ENCODE measurements at places on chromosomes 3 and 15.
A peak's percentile ranks its signal among the peaks of the same experiment; 100 is the strongest.

DNA sequence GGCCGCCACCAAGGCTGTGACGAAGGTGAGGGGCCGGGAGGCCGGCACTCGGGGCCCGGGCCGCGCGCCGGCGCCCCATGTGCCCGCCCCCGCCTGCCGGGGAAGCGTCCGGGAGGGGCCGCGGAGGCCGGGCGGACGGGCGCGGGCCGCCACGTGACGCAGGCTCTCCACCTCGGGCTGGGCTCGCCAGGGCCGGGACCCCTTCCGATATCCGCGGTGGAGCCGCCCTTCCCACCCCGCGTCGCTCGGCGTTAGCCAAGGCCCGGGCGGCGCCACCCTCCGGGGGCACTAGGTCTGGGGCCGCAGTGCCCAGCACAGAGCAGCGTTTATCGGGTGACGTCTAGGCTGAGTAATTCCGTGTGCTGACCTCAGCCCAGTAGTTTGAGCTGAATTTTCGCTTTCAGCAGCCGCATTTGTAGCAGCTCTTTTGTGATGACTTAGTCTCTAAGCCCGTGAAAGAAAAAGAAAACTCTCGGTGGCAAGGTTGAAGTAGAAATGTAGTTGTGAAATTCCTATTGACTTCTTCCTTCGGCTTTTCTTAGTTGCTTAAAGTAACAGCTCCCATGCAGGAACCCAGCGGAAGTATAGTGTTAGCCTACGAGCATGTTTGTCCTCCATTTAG is 885 bp downstream of the CDV3 start:
- no peak for DNase-seq

DNA sequence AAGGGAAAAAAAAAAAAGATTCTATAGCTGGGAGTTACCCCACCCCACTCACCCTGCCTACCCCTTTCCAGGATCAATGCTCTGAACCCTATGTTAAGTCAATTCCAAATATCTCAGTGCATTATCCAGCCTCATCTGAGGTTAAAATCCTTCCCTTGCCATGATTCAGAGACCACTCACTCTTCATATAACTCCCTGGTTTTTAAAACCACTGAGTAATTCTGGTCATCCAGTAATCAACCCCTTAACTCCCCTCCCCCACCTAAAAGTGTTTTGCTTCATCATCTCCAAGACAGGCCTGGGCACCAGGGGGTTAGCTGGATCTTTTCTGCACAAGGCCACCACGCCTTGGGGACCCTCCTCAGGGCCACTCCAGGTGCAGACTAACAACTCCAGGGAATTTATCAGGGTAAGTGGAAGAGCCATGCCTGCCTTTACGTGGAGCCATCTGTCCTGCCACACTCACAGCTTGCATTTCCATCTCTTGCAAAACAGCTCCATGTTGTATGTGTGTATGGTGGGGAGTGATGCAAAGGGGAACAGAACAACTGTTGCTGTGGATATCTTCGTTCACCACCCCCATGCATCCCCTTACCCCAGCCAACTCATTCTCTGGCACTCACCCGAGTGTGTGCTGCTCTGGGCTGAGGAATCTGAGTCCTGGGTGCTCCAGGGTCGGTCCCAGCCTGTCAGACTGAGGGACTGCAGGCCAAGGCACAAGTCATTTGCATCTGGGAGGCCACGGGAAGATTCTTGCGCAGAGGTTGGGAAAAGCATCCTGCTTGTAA is 30.7 kb upstream of the RPS17 start:
- no peak for DNase-seq

DNA sequence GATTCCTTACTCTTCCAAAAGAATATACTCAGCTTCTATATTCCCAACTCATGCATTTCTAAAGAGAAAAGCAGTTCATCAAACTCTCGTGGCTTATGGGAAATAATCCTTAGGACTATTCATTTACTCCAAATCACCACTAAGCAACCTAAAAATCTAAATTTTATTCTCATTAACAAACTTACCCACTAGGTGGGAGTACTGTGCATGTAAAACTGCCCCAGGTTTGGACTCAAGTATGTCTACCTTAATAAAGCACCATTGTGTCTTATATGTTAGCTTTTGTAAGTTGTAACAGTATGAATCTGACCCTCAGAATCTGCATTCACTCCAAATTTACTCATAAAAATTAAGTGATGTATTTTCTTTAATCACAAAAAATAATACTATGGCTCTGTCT is 25.3 kb downstream of the RAD18 start:
- DNase-seq = no peak

DNA sequence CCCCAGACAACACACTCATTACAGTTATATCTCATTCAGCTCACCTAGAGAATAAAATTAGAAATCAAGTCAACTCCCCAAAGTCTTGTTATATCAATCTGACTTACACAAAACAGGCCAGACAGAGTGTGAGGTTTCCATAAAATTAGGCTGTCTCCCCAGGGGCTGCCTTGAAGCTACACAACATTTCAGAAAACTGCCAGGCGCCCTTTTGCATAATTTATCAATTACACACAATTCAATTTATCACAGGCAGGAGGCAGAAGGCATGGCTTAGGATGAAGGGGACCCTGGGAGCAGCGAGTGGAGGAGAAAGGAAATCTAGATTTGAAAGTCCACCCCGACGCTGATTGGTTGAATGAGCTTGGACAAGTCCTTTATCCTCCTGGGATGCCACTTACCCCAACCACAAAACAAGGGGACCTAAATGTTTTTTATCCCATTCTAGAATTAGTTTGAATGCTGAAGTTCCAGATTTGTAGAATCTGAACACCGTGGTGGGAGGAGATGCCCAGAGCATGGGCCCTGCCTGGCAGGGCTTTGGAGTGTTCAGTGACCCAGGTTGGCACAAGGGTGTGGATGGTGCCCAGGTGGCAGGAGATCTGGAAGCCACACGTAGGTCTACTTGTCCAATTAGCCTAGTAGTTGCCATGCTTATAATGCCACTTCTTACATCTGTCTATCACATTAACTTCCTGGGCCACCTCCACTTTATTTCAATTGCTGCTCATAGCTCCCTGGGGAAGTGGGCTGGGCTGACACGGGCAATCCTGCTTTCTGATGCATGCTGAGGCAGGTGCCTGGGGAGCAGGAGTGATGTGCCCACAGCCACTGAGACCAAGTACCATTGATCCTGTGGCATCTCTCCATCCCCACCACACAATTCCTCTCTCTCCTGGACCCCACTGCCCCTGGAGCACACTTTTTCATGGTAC is 119.8 kb upstream of the TLE3 start:
- no peak for DNase-seq

- no peak for DNase-seq
Measured at GRCh38 chr15:58387130-58387529, 44.7 kb upstream of the LIPC start.

GRCh38 chr3:172154768-172155664 is 115.6 kb downstream of the FNDC3B start:
- DNase-seq = no peak

GRCh38 chr15:52652286-52652685 is 26.9 kb downstream of the ATOSA start:
- no peak for DNase-seq

DNA sequence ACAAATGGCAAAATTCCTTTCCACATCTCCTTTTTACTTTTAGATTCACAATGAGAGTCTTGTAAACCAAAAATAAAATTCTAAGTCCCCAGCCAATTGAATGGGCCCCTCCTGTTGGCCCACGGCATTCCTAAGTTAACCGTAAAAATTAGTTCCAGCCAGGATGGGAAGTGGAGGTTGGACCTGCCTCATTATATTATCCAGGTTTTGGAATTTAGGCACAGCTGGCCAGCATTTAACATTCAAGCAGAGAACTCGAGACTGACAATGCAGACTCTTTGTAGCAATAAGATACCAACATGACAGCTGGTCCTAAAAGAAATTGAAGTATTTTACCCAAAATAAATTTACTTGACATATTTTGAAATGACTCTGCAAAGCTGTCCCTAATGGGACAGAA is 321.0 kb upstream of the NAALADL2 start:
- no peak for DNase-seq

- DNase-seq = peak; percentile 22
Measured at GRCh38 chr3:112813723-112814171, 32.9 kb downstream of the CD200R1L start.

- no peak for DNase-seq
Measured at GRCh38 chr3:37096975-37097374, 77.4 kb downstream of the LRRFIP2 start.

DNA sequence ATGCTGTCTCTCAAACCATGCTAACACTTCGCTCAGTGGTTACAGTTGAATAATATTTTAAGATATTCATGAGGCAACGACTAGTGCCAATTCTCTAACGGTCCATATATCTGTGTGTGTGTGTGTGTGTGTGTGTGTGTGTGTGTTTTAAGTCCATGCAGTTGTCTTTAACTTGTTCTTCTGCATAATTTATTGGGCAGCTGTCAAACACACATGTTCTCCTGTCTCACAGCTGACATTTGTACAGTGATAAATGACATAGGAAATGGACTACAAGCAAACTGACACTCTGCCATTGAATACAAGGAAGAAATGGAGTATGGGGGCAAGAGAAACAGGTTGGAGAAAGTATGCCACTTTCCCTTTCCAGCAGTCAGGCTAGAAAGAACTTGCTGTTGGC is 172.0 kb downstream of the PDZRN3 start:
- DNase-seq = no peak

- DNase-seq = no peak
Measured at GRCh38 chr3:148648685-148649352, 48.9 kb upstream of the AGTR1 start.

- DNase-seq = no peak
Measured at GRCh38 chr3:141578202-141578973, 91.6 kb downstream of the RASA2 start.

DNA sequence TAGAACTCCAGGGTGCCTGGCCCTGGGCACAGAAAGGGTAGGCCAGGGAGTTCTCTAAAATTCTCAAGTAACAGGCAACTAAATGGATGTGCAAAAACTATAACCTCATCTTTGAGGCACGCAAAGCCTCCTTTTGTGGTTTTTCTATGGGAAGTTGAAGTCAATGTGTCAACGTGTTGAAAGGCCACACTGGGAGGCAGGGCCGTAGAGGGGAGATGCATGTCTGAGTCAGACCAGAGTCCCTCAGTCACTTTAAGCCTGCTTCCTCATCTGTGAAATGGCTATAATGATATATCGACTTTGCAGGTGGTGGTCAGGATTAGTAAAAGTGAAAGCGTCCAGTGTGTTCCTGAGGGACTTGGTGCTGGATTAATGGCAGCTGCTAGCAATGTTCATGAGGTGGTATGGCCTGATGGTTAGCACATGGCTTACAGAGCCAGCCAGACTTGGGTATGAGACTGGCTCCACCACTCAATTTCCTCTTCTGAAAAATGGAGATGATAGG is 17.0 kb downstream of the TGM5 start:
- no peak for DNase-seq

DNA sequence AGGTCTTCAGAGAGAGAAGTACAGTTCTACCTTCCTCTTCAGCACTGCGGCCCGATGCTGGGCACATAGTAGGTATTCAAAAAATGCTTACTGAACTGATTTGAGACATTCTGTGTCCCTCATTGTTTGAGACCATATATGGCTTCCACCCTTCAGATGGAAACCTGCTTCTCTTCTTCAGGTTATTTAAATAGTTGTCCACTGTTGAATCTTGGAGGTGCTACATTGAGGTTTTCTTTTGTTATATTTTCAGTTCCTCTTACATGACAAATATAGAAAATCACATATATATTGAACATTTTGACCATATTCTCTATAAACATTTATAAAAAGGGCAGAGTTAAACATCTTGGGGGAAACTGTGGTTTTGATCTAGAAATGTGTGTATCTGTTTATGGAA is 200.2 kb upstream of the LRRC3B start:
- no peak for DNase-seq

- DNase-seq = no peak
Measured at GRCh38 chr3:16945330-16945729, 60.6 kb downstream of the PLCL2 start.

- no peak for DNase-seq
Measured at GRCh38 chr15:36688310-36689011, 109.0 kb downstream of the CDIN1 start.

DNA sequence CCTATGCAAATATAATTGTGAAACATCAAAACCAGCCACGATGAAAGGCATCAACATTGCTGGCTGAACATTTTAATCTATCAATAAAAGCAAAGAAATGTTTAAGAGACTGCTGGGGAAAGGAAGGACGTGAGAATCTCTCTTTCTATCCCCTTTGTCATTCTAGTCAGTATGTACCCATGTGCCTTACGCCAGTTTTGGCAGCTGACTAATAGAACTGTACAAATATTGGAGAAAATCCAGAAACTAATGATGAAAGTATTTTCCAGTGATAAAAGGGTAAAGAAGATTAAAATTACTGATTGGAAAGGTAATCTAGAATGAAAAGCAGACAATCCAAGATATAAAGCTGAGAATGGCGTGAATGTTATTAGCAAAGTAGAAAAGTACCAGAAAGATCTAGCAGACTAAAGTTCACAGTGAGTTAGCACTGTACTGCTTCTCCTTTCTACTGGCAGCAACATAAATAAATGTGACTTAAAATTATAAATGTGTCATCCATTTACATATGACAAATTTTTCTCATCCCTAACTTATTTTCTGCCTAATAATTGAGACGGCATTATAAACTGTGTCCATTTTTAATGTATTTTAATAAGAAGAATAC is 401.9 kb upstream of the CNTN4 start:
- no peak for DNase-seq

- DNase-seq = no peak
Measured at GRCh38 chr3:102165367-102165766, 269.4 kb upstream of the ZPLD1 start.

DNA sequence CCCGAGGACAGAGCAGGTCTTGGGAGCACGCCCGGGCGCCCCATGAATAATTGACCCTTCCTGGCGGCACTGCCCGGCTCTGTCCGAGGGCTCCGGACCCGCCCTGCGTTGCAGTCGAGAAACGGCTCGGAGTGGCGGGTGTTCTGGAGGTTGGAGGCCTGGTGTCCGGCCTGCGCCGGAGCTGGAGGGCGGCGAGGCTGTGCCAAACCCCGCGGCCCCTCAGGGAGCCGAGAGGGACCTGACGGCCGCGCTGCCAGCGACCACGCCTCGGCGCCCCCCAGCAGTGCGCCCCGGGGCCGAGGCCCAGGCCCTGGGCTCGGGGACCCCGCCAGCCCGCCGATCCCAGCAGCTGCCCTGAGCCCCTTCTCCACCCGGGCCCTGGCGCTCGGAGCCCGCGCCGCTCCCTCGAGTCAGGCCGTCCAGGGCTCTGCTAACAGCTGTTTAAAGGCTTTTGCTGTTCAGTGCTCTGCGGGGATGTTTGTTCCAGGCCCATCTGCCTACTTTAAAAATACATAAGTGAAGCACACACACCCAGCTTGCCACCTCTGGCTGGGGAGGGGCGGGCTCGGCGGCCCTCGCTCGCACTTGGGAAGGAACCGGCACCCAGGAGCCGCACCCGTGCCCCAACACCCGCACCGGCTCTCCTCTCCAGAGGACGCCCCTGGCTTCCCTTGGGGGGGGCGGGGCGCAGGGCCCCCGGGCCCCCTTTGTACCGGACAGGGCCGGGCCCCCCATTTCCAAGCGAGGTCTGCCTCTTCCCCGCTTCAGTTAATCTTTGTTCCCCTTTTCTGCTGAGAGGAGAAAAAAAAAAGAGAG is 730 bp upstream of the ZNF710 start:
- no peak for DNase-seq

DNA sequence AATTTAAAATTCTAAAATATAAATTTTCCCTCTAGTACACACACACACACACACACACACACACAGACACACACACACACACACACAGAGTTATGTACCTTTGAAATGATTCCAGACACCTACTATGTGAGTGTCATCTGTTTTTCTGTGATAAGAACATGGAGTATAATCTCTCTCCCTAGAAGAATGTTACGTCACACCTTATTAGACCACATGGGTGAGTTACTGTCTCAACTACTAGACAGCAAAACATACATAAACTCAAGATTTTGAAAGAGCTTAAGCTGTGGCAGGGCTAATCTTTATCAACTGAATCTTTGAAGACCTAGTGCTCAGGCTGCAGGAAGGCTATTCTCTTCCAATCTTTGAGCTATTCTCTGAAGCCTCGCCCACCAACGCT is 385.9 kb upstream of the BCHE start:
- no peak for DNase-seq
